ENCODE measurements at places on chromosomes 7 and 10. TPM values are rescaled to one million over a fixed set of nuclear protein-coding genes. Genes with fewer than 3 reads are reported as not detected.

The VGF gene
- total RNA-seq: not detected

The RPEL1 gene
- total RNA-seq: not detected

The NEBL gene
- total RNA-seq: 39.8 TPM

The CLCN1 gene
- total RNA-seq: not detected

DNA sequence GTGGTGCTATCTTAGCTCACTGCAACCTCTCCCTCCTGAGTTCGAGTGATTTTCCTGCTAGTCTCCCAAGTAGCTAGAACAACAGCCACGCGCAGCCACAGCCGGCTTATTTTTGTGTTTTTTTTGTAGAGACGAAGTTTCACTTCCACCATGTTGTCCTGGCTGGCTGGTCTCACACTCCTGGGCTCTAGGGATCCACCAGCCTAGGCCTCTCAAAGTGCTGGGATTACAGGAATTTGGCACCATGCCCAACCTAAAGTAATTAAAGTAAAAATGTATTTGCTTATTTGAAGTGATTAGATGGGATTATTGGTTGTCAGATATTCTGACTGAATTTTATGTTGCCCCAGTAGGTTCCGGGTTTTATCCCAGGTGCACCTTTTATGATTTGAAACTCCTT, 22.7 kb downstream of the LUC7L2 start:
- DNase-seq: no peak

DNA sequence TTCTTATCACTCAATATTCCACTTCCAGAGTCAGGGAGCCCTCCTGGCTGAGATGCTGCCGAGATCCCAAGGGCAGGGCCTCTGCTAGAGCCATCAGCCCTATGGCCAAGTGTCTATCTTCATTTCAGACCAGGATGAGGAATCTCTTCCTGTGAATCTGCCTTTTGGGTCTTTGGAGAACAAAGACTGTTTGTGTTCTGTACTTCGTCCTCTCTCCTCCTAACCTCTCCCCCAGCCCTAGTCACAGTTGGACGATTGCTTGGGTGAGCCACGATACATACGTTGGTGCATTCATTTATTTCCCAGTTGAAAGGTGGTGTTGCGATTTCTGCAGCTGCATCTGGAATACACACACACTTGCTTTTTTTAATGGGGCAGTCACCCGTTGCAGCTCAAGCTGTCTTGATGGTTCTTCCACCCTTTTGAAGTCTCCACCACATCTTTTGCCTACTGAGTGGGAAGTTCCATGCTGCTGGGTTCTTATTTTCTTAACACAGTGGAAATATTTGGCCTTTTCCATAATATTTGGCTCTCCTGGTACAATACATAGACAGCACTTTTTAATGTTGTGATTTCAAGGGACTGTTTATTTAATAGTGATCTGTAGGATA, 26.7 kb downstream of the SH3PXD2A start:
- no peak for DNase-seq

All from endodermal cell (in vitro differentiated cells).